ENCODE measurements at places on chromosomes 12 and 14.

GRCh38 chr12:132630672-132631071, 12.1 kb downstream of the P2RX2 start:
- no peak for DNase-seq

GRCh38 chr12:119681111-119681510, 13.2 kb downstream of the PRKAB1 start:
- DNase-seq, result no peak

GRCh38 chr14:89198544-89199329, 218.3 kb downstream of the FOXN3 start:
- DNase-seq, result no peak

DNA sequence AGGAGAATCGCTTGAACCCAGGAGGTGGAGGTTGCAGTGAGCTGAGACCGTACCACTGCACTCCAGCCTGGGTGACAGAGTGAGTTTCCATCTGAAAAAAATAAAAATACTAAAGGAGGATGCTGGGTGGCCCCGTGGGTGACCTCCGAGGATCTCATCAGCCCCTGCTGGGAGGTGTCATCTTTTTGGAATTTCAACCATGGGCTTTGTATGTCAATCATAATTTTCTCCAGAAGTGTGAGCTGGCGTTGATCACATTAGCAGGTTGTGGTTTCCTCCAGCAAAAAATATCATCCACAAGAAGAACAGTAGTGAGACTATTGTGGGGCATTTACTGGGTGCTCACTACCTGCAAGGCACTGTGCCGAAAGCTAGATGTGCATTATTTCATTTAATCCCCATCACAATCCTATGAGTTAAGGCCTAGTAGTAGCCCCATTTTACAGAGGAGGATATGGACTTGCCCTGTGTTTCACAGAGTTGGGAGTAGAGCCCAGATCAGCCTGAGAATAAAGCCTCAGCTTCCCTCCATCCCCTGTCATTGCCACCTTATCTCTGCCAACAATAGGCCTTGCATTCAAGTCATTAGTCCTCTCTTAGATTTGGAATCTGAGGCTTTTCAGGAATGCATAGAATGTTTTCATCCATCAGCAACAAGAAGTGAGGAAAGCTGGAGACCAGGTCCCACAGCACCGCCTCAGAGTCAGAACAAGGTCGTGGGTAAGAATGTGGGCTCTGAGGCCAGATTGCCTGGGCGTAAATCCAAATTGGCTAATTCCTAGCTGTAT, 39.8 kb downstream of the SVOP start:
- no peak for DNase-seq

DNA sequence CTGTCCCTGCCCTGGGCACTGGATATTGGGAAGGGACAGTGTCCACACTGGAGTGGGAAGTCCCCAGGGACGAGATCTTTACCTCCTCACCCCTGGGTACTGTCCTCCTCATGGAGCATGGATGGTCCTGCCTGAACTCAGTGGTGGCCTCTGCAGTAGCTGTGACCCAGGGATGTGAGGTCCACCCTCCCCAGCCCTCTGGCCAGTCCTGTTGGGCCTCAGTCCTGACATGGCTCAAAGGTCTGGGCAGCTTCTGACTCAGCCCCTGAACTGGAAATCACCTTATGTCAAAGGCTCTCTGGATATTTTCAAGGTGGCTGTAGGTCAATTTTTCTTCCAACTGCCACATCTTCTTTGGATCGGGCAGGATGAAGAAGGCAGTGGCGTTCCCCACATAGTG, 24.4 kb downstream of the SERPINA1 start:
- DNase-seq, result no peak

- no peak for DNase-seq
Observed at GRCh38 chr12:125852116-125852515, 786.9 kb downstream of the AACS start.

GRCh38 chr12:128969480-128970055, 116.3 kb downstream of the GLT1D1 start:
- peak; percentile 94 for DNase-seq

- no peak for DNase-seq
Observed at GRCh38 chr14:87952307-87953094, 40.5 kb downstream of the GALC start.

- DNase-seq, result no peak
Observed at GRCh38 chr12:116125956-116126566, 151.4 kb downstream of the MED13L start.

- DNase-seq, result no peak
Observed at GRCh38 chr12:24398605-24399004, 449.1 kb upstream of the SOX5 start.

GRCh38 chr12:80186727-80187217, 87.4 kb downstream of the OTOGL start:
- peak; percentile 74 for DNase-seq

GRCh38 chr12:42282294-42282693, 43.6 kb downstream of the ZCRB1 start:
- no peak for DNase-seq

GRCh38 chr12:13128291-13128965, 25.0 kb upstream of the GSG1 start:
- no peak for DNase-seq

All from NCI-H2081 (cell line).